Cerebellar nuclear complex (tissue), 1 donor: ENCODE measurements at places on chromosomes 12 and 14.

- DNase-seq = no peak
Observed at GRCh38 chr12:11437966-11438365, 42.6 kb upstream of the PRB2 start.

GRCh38 chr14:94290197-94290596 lies 2.9 kb downstream of the SERPINA10 start:
- DNase-seq = no peak

DNA sequence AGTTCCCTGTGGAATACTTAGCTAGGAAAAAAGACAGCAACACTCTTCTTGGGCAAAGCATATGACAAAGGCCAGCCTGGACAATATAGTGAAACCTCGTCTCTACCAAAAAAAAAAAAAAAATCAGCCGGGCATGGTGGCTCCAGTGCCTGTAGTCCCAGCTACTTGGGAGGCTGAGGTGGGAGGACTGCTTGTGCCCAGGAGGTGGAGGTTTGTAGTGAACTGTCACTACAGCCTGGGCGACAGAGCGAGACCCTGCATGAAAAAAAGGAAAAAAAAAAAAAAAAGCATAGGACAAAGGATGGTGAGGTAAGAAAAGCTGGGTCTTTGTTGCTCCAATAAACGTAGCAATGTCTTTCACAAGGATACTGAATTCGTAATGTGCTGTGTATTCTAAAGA lies 1.1 kb downstream of the TXNDC16 start:
- no peak for DNase-seq

DNA sequence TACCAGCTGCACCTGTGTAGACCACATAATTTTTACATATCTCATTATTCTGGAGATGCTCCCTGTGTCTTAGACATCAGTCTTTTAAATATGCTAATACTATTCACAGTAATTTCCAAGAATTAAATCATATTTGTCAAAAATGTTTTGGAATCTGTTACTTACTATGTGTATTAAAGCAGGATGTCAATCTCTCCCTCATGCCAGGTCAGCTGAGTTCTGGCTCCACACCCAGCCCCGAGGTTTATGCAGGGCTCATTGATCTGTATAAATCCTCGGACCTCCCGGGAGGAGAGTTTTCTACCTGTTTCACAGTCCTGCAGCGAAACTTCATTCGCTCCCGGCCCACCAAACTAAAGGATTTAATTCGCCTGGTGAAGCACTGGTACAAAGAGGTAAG lies 27.9 kb downstream of the OAS2 start:
- no peak for DNase-seq

- DNase-seq = no peak
Observed at GRCh38 chr14:81963846-81964245, 430.2 kb upstream of the SEL1L start.

- DNase-seq = no peak
Observed at GRCh38 chr12:109510196-109510595, 32.8 kb downstream of the UBE3B start.

- DNase-seq = no peak
Observed at GRCh38 chr12:63846238-63846967, 1.9 kb downstream of the SRGAP1 start.

DNA sequence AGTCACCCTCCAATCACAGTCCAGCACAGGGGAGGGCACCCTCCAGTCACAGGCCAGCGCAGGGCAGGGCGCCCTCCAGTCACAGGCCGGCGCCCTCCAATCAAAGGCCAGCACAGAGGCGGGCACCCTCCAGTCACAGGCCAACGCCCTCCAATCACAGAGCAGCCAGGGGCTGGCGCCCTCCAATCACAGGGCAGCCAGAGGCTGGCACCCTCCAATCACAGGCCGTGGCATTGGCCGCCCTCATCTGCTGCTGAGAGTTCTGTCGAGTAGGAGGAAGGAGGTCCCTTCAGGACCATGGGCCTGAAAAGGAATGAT lies 26.6 kb downstream of the DDX51 start:
- no peak for DNase-seq
